ENCODE measurements at places on chromosomes 2 and 18.
A peak's percentile ranks its signal among the peaks of the same experiment; 100 is the strongest.

GRCh38 chr18:24270937-24271380 lies 126.7 kb downstream of the OSBPL1A start:
- no peak overlapping the region for H3K27ac ChIP-seq
- H3K4me3 ChIP-seq: no peak overlapping the region
- DNase-seq: no peak
- H3K36me3 ChIP-seq: no peaks in the 10 kb centered on the region
- peaks cover 55% of the 10 kb centered on the region for H3K27me3 ChIP-seq
- H3K4me1 ChIP-seq: peaks cover 3% of the 10 kb centered on the region

DNA sequence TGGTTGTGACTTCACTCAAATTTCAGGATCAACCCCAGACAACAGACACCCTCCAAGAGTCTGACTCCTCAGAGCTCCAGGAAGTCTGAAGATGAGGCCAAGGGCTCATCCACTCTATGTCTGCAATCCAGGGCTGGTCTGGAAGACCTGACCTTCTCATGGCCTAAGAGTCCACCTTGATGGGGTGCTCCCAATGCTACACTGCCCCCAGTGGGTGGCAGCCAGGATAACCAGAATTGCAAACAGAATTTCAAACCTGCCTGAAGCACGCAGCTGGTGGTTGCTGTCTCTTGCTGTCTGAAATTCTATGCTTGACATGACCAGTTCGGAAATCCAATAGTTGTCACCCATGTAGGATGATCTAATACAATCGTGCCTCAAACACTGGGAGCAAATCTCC lies 96.0 kb downstream of the UXS1 start:
- H3K4me3 ChIP-seq: no peak overlapping the region
- no peak for DNase-seq
- H3K4me1 ChIP-seq: peaks cover 55% of the 10 kb centered on the region

DNA sequence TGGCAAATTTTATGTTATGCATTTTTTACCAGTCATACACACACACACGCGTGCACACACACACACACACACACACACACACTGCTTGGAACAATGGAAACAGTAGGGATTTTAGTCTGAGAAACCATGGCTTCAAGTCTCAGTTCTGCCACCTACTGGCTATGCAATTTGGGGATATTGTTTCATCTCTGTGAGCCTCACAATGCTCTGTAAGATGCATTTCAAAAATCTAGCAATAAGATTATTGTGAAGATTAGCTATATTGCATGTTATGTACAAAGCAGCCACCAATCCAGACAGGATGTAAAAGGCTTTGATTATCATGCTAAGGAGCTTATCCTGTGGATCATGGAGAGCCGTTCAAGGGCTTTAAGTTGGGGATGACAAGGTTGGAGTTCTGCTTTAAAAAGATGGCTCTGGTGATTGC lies 401.4 kb downstream of the NBAS start:
- no peaks in the 10 kb centered on the region for H3K36me3 ChIP-seq
- no peaks in the 10 kb centered on the region for H3K27me3 ChIP-seq
- peak; percentile 37 for DNase-seq
- no peak overlapping the region for H3K4me3 ChIP-seq
- H3K27ac ChIP-seq: no peak overlapping the region

DNA sequence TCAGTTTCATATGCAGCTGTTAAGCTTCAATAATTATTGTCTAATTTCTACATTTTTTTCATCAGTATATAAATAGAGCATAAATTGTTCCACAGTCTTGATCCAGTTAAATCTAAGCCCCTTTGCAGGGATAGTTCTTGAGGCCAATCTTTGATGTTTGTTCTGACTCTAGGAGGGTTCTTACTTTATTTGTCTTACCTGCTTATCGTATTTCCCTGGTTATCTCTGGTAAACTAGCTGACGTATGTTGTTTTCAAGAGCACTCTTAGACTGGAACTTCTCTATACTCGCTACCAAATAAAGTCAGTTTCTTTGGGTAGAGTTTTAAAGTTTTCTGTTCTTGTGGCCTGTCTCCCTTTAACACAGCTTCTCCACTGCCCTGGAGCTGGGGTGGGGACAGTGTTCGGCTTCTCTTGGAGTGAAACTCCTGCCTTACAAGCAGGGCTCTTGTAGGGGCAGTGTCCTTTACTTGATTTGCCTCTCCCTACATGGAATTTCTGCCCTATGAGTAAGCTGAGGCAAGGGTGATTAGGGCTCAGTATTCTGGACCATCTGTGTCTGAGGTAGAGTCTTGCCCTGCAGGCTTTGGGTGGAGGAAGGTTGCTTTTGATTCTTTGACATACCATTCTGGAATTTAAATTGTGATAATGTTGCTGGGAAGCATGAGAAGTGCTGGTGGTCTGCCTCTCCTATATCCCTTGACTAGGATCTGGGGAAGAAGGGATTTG lies 90.3 kb downstream of the PTPN4 start:
- H3K4me3 ChIP-seq: no peak overlapping the region
- no peak for DNase-seq
- no peak overlapping the region for H3K27ac ChIP-seq
- peaks cover 4% of the 10 kb centered on the region for H3K4me1 ChIP-seq

GRCh38 chr2:116223912-116224311 lies 1590.6 kb upstream of the DDX18 start:
- H3K27ac ChIP-seq: no peak overlapping the region
- no peaks in the 10 kb centered on the region for H3K4me1 ChIP-seq
- H3K27me3 ChIP-seq: no peaks in the 10 kb centered on the region

GRCh38 chr2:18592372-18592771 lies 3.0 kb upstream of the NT5C1B start:
- no peaks in the 10 kb centered on the region for H3K36me3 ChIP-seq
- H3K27ac ChIP-seq: no peak overlapping the region
- no peak overlapping the region for H3K4me3 ChIP-seq
- DNase-seq: no peak
- H3K4me1 ChIP-seq: no peaks in the 10 kb centered on the region
- no peaks in the 10 kb centered on the region for H3K27me3 ChIP-seq

DNA sequence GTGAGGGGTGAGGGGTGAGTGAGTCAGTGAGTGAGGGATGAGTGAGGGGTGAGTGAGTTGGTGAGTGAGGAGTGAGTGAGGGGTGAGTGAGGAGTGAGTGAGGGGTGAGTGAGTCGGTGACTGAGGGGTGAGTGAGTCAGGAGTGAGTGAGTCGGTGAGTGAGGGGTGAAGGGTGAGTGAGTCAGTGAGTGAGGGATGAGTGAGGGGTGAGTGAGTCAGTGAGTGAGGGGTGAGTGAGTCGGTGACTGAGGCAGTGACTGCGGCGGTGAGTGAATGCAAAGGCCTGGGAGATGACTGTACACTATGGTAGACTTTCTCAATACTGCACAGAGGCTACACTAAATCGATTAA lies 16.6 kb downstream of the THAP4 start:
- no peak for DNase-seq
- H3K4me1 ChIP-seq: peaks cover 38% of the 10 kb centered on the region
- H3K27ac ChIP-seq: no peak overlapping the region
- no peak overlapping the region for H3K4me3 ChIP-seq
- H3K36me3 ChIP-seq: peaks cover 16% of the 10 kb centered on the region

GRCh38 chr2:74514368-74515270 lies at the start of gene TLX2:
Gene TLX2 (plus strand): TSS chr2:74514450. CDS start chr2:74514807, 357 bp downstream.
- peak within 1 kb of the TSS; percentile 70 for H3K4me3 ChIP-seq
- H3K27ac ChIP-seq: no peak within 1 kb of the TSS
- peaks cover 76% of the 10 kb centered on the region for H3K27me3 ChIP-seq
- peaks cover 28% of the 10 kb centered on the region for H3K4me1 ChIP-seq

DNA sequence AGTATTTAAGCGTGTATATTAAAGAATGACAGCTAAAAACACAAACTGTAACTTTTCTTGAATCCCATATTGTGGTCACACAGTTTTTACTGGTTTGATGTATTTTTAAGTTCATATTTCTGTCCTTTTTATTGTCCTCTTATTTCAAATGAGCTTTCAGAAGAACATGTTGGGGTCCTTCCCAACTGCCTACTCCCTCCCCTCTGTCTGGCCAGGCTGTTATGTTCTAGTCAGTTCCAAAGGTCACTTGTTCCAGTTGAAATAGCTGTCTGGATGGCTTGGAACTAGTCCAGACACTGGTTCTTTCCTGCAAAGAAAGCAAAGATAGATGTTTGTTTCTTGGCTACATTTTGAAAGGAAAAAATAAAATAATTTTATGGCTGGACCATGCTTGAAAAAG lies 306.9 kb downstream of the GULP1 start:
- H3K4me3 ChIP-seq: no peak overlapping the region
- H3K4me1 ChIP-seq: no peaks in the 10 kb centered on the region
- H3K27me3 ChIP-seq: no peaks in the 10 kb centered on the region
- no peak overlapping the region for H3K27ac ChIP-seq

DNA sequence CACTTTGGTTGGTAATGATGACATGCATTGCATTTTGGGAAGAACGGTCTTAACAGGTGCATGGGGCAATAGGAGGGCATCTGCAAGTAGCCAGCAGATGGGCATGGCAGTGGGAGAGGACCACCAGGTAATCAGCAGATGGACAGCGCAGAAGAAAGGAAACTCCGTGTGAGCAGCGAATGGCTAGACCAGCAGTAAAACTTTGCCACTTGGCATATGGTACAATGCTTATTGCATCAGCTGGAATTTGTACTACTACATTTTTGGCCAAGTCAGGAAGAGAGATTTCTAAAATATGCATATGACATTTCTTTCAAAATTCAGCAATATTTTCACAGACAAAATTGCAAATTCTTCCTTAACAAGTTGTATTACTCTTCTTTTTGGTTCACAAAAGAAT lies 768.5 kb downstream of the LRP1B start:
- H3K27me3 ChIP-seq: no peaks in the 10 kb centered on the region
- no peaks in the 10 kb centered on the region for H3K36me3 ChIP-seq
- H3K27ac ChIP-seq: no peak overlapping the region
- H3K4me1 ChIP-seq: no peaks in the 10 kb centered on the region
- no peak overlapping the region for H3K4me3 ChIP-seq

DNA sequence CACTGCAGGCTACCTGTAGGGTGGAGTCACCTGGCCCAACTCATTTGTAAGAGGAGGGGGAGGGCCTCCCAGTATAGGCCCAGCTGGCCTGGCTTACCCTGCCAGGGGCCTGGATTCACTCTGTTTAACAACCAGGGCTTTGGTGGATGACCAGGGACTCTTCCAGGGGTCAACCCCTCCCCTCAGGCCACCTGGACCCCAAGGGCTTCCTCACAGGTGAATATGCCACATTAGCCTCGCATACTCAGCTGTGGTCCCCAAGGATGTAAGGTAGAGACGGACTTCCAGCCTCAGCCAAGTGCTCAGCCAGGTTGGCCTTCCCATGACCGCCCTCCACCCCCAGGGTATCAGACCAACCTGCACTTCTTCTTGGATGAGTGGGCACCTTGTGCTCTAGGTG lies 8.8 kb upstream of the SH3RF3 start:
- peak; percentile 6 for DNase-seq
- H3K4me3 ChIP-seq: no peak overlapping the region
- peaks cover 3% of the 10 kb centered on the region for H3K27me3 ChIP-seq
- no peaks in the 10 kb centered on the region for H3K4me1 ChIP-seq
- no peaks in the 10 kb centered on the region for H3K36me3 ChIP-seq
